ENCODE measurements at places on chromosomes 6 and 20.

- peak overlapping the region; percentile 52 for H3K27ac ChIP-seq
- DNase-seq = peak; percentile 52
- H3K27me3 ChIP-seq = no peaks in the 10 kb centered on the region
- H3K4me3 ChIP-seq = no peak overlapping the region
- H3K36me3 ChIP-seq = no peaks in the 10 kb centered on the region
- H3K4me1 ChIP-seq = peaks cover 8% of the 10 kb centered on the region
Measured at GRCh38 chr6:154754152-154754551, 20.9 kb downstream of the SCAF8 start.

- H3K4me1 ChIP-seq = peaks cover 40% of the 10 kb centered on the region
- H3K27ac ChIP-seq = peak overlapping the region; percentile 72
- H3K4me3 ChIP-seq = peak overlapping the region; percentile 80
Measured at GRCh38 chr20:1119128-1119505, 715 bp downstream of the PSMF1 start.

- H3K27ac ChIP-seq = no peak overlapping the region
- no peaks in the 10 kb centered on the region for H3K36me3 ChIP-seq
- no peaks in the 10 kb centered on the region for H3K27me3 ChIP-seq
- peak; percentile 77 for DNase-seq
- H3K4me3 ChIP-seq = no peak overlapping the region
Measured at GRCh38 chr6:90413867-90414266, 117.2 kb upstream of the BACH2 start.

DNA sequence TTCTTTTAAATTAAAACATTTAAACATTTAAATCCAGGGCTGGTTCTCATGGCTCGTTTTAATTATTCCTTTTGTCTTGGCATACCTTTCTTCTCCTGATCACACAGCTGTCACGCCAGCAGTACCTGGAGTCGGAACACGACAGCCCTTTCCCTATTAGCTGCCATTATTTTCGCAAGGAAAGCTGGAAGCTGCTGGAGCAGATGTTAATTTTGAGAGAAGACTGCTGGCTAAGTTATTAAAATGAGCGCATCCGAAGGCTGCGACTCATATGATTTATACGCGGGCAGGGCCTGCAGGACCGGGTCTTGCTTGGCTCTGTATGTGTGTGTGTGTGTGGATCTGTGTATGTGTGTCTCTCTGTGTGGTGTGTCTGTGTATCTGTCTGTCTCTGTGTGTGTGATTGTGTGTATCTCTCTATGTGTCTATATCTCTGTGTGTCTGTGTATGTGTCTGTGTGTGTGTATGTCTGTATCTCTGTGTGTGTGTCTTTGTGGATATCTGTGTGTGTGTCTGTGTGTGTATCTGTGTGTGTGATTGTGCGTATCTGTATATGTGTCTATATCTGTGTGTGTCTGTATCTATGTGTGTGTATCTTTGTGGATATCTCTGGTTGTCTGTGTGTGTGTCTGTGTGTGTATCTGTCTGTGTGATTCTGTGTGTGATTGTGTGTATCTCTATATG lies 191.5 kb downstream of the CDH4 start:
- H3K4me3 ChIP-seq = no peak overlapping the region
- H3K4me1 ChIP-seq = no peaks in the 10 kb centered on the region
- H3K36me3 ChIP-seq = no peaks in the 10 kb centered on the region
- H3K27ac ChIP-seq = no peak overlapping the region
- H3K27me3 ChIP-seq = no peaks in the 10 kb centered on the region

GRCh38 chr6:130680116-130680515 lies 147.1 kb upstream of the SMLR1 start:
- DNase-seq = no peak
- no peaks in the 10 kb centered on the region for H3K27me3 ChIP-seq
- H3K36me3 ChIP-seq = no peaks in the 10 kb centered on the region
- peaks cover 6% of the 10 kb centered on the region for H3K4me1 ChIP-seq
- H3K27ac ChIP-seq = no peak overlapping the region

GRCh38 chr20:4820806-4821518 lies 99.3 kb downstream of the PRND start:
- H3K4me3 ChIP-seq = no peak overlapping the region
- no peaks in the 10 kb centered on the region for H3K27me3 ChIP-seq
- peaks cover 22% of the 10 kb centered on the region for H3K36me3 ChIP-seq
- peaks cover 35% of the 10 kb centered on the region for H3K4me1 ChIP-seq

DNA sequence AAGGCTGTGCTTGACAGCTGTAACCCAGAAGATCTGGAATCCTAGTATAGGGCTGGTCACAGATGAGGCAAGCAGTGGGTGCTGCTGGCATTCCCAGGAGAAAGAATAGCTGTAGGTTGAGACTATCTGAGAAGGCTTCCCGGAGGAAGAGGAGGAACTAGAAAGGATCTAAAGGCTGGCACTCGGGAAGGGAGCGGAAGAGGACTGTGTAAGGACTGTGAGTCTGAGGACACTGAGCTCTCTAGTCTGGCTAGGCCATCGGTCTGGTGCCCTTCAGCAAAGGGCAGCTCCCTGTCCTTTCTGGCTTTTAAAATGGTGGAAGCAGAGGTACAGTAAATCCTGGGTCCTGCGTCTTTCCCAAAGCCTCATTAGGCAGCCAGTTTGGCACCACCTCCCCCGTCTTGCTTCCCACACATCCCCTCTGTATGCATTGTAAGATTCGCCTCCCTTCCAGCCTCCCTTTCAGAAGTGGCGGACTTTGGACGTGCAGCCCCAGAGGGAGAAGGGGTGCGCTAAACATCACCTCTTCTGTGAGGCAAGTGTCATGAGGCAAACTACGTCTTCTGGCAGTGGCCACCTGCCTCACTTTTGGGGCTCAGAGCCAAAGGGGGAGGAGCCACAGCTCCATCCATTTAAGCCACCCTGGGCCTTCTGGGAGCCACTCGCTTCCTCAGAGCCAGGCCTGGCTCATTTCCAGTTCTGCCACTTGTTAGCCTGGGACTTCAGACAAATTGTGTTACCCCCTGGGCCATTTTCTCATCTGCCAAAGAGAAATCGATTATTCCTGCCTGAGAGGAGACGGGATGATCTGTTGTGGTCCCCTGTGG lies 8.6 kb downstream of the SNPH start:
- H3K27me3 ChIP-seq = no peaks in the 10 kb centered on the region
- H3K27ac ChIP-seq = no peak overlapping the region
- H3K4me3 ChIP-seq = no peak overlapping the region
- H3K36me3 ChIP-seq = no peaks in the 10 kb centered on the region
- peaks cover 14% of the 10 kb centered on the region for H3K4me1 ChIP-seq

GRCh38 chr6:148682990-148683389 lies 63.8 kb upstream of the UST start:
- H3K27ac ChIP-seq = no peak overlapping the region
- peaks cover 23% of the 10 kb centered on the region for H3K4me1 ChIP-seq
- no peaks in the 10 kb centered on the region for H3K27me3 ChIP-seq
- H3K36me3 ChIP-seq = no peaks in the 10 kb centered on the region
